ENCODE measurements at places on chromosomes 4 and X. TPM values are rescaled to one million over a fixed set of nuclear protein-coding genes. Genes with fewer than 3 reads are reported as not detected.

RHOXF1 gene
- total RNA-seq: 0.44 TPM

SUPT20HL1 gene
- total RNA-seq: not detected

SPIN2A gene
- total RNA-seq: 0.21 TPM

ADRA2C gene
- total RNA-seq: 5.2 TPM

NAT8L gene
- 0.36 TPM for total RNA-seq

EDA2R gene
- 0.51 TPM for total RNA-seq

DCAF12L2 gene
- total RNA-seq: 0.09 TPM

DNA sequence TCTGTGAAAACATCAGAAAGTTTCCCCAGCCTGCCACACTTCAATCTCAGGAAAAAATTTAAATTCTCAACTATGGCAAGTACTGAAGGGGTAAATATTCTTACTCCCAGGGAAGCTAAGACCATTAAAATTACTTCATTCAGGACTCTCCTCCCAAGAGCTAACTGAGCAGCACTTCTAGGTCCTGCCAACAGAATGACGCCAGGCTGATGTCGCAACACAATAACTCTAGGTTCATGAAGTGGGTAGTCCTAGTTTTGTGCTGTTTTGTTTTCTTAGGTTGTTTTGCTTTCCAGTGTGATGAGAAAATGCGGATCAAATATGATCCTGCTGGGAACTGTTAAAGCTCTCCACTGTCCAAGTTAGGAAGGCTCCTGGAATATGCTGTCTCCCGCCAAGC lies 180.0 kb downstream of the NKX6-1 start:
- no peak for DNase-seq

DNA sequence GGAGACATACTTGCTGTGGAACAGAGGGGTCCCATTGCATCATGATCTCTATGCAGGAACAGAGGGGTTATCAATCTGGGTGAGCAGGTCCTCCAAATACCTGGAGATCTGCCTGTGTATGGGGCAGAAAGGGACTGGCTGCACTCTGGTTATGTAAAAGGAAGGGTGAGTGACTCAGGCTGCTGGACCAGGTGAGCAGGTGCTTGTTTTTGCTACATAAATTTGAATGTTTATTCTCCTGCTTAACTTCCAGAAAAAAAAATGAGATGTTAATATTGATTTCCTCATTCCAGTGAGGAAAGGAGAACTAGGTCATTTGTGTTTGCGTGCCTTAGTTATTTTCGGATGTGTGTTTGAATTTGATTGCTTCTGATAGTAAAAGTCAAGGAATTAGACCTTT lies 225.8 kb upstream of the TRAM1L1 start:
- DNase-seq: no peak

DNA sequence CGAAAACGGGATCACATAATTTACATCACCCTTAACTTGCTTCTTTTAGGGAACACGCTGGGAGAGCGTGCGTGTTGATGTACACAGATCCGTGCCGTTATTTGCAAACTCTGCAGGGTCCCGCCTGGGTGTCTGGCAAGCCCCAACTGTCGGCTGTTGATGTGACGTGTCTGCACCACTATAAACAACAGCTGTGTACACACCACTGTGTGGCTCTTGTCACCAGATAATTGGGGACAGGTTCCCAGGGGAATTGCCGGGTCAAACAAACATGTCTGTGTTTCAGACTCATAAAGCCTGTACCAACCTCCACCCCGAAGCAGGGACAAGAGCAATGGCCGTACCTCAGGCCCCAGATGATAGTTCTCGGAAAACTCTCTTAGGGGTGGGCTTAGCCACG lies 105.0 kb upstream of the AFAP1 start:
- no peak for DNase-seq

- no peak for DNase-seq
Measured at GRCh38 chrX:56833626-56834025, 104.6 kb downstream of the NBDY start.

- DNase-seq: no peak
Measured at GRCh38 chr4:155509555-155509954, 132.8 kb upstream of the MAP9 start.

- DNase-seq: no peak
Measured at GRCh38 chrX:78307665-78308064, 19.7 kb downstream of the CYSLTR1 start.

DNA sequence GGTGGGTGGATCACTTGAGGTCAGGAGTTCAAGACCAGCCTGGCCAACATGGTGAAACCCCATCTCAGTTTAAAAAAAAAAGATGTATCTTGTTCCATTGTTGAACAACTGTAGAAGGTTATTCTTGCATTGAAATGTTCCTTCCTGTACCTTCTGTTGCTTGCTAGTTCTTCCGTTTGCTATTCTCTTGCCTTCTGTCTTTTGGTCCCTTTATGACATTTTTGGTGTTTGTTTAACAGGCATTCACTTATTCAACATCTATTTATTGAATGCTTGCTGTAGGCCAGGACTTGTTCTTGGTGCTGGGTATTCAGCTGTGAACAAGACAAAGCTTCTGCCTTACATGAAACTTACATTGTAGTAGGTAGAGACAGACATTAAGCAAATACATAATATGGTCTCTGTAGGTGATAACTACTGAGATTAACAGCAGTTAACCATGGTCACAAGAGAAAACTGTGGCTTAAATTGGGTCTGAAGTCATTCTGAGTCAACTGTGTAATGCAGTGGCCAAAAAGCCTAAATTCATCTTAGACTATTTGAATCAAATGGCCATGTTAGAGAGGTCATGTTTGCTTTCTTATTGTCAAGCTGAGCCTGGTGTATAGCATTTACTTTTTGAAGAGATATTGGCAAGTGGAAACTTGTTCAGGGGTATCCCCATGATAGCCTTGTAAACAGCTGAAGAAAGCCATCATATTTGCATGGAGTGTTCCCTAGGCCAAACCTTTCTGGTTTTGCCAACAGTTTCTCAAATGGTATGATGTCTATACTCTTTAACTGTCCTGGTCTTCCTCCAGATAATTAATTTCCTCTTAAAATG lies 35.6 kb downstream of the GAB1 start:
- no peak for DNase-seq

DNA sequence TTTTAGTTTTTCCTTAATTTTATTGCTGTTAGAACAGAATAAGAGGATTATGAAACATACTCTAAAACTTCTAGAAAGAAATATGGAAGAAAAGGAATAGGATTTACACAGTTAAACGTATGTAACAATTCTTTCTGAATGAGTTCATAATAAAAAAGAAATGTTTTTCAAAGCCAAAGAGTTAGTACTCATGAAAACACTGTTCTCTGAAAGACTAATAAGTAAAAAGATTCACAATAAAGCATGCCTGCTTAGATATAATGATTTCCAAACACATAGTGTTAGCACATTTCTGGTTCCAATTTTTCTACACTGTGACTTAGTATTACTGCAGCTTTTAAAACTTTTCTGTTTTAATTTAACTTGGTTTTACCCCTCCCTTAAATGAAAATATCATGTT lies 49.8 kb upstream of the PRSS48 start:
- DNase-seq: no peak

DNA sequence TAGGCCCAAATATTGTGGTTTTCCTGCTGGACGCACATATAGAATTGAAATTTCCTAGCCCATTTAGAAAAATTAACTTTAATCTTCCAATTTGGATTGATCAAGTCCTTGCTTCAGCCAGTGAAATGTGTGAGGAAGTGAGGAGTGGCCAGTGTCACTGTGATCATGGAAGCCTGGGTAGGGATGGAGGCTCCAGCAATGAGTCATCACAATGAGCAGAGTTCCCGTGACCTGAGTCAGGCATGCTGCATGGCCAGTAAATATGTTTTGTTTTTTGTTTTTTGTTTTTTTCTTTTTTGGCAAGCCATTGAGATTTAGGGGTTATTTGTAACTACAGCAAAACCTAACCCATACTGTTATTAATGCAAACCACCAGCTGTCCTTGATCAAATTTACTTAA lies 52.1 kb downstream of the IDS start:
- DNase-seq: no peak

DNA sequence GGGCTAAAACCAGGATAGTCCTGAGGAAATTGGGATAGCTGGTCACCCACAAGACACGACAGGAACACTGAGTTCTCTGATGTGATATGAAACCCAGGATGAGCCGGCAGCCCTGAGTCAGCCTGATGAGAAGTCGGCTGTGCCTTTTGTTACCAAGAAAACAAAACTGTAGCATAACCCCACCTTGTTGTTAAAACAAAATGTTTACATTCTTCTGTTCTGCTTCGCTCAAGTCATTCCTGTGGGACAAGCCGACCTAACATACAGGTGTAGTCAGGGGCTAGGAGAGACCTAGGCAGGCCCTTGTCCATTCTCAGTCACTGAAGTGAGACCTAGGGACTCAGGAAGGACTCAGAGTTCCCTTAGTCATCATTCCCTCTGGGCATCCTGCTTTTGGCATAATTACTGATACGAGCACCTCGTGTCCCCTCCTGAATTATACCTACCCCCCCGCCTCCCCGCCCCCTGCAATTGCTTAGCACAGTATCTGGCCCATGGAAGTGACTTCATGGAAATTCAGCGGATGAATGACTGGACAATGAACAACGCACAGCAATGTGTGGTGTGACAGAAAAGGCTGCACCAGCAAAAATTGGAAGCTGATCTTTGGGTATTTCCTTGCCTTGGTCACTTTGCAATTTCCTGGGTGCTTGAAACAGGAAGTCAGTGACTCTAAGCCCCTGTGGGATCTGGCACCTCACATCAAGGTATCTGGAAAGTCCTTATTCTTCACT lies 31.9 kb upstream of the TLR2 start:
- DNase-seq: no peak

DNA sequence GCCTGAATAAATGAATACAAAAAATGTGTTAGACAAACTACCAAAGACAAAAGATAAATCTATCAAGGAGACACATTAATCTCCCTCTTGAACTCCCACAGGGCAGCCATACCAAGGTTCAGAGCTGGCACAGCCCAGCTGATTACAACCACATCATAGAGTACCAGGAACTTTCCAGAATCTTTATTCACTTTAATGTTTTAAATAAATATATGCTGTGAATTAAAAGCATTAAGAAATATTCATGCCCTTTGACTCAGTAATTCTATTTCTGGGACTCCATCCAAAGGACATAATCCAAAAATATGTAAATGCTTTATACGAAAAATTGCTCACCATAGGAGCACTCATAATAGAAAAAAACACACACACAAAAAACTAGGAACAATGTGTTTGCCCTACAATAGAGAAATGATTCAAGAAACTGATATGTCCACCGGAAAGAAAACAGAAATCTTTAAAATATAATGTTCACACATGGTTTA lies 126.0 kb downstream of the LDB2 start:
- DNase-seq: no peak

DNA sequence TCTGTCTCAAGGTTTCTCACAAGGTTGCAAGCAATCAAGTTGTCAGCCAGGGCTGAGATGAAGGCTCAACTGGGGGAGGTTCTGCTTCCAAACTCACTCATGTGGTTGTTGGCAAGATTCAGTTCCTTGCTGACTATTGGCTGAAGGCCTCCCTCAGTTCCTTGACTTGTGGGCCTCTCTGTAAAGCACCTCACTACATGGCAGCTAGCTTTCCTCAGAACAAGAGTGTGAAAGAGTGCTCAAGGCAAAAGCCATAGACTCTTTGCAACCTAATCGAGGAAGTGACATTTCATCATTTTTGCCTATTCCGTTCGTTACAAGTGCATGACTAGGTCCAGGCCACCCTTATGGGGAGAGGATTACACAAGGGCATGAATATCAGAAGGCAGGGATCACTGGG lies 52.0 kb downstream of the CXorf58 start:
- no peak for DNase-seq

DNA sequence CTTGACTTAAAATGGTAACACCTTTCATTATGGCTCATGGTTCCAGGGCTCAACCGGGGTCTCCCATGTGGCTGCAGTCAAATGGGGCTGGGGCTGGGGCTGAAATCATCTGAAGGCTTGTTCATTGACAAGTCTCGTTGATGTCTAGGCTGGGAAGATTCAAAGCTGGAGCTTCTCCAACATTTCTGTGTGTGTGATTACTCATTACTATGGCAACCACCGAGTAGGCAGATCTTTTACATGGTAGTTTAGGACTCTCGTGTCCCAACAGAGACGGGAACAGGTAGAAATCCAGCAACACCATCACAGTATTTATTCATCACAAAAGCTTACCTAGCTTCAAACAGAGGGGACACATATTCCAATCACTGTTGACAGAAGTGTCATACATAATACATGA lies 7.8 kb downstream of the YTHDC1 start:
- DNase-seq: peak; percentile 16

GRCh38 chrX:54675762-54676161 lies 122.3 kb downstream of the ITIH6 start:
- DNase-seq: no peak

DNA sequence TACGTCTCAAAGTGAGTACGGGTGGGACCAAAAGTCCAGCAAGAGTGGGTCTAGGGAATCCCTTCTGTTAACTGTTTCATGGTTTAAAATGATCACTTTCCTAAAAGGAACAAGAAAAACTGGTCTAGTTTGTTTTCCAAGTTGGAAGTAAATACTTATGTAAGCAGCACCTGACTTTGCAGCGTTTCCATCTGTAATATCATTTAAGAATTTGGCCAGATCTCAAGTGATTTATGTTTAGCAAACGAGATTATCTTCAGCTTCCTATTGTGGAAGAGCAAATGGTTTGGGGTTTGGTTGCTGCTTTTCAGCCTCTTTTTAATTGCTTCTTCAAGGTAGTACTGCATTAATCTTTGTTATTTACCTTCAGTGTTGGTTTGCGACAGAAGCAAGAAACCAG lies 50.4 kb downstream of the FHIP1A start:
- DNase-seq: no peak

DNA sequence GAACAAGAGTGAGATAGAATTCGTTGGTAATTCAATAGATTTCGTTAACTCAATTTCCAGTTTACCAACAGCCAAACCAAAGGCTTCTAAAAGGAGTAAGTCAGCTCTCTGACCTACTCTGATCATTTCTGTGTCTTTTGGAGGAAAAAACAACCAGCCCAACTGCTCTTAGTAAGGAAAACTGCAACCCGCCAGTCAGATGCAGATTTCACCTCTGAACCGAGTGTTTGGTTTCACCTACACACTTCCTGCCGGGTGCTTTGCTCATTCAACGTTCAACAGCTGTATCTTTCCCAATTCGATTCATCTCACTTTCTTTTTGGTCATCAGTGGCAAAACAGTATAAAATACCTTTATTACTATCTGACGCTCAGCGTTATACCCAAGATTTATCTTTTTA lies 24.5 kb downstream of the TMSB4X start:
- no peak for DNase-seq

DNA sequence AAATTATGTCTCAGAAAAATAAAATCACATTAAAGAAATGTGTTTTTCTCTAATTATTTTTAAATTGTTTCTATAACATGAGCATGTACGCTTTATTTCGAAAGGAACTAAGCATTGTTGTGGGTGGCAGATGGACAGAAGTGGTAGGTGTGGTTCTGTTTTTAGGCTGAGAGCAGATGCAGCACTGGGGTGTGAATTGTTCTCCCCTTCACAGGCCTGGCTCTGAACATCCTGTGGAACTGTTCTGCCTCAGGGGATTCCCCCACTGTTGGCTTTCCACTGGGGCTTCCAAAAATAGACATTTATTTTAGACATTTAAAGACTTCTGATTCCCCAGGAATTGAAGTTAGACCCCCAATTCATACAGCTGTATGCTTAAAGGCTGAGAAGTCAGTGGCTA lies 41.9 kb upstream of the PDHA2 start:
- DNase-seq: no peak

GRCh38 chr4:129345609-129346008 lies 249.7 kb downstream of the C4orf33 start:
- no peak for DNase-seq
